ENCODE measurements at places on chromosomes 7 and 10.
A peak's percentile ranks its signal among the peaks of the same experiment; 100 is the strongest.

GRCh38 chr10:109846832-109847231 lies 76.5 kb downstream of the XPNPEP1 start:
- no peak for DNase-seq

- no peak for DNase-seq
Measured at GRCh38 chr7:46109437-46109836, 188.4 kb upstream of the IGFBP3 start.

DNA sequence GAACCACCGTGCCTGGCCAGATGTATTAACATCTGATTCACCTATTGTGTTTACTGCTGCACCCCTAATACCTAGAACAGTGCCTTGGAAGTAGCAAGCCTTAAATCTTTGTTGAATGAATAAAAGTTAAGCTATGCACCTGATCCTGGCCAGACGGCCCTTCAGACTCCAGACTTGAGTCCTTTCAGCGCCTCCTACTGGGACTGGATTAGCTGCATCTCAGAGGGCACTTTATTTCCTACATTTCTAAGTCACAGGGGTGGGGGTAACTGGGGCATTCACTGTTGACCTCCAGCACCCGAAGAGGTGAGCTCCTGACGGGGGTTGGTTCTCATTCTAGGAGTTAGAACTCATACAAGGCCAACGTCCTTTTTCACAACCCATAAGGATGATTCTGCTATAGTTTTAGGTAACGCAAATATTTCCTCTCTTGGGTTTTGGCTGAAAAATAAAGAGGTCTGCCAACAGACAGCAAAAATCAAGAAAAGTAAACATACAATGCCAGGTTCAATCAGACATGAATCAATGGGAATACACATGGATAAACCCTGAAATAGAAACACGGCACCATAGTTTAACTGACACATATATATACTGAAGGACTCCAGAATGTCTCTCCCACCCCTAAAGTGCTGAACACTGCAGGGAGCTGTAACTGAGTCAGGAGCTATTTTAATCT lies 48.0 kb upstream of the DLG5 start:
- no peak for DNase-seq

DNA sequence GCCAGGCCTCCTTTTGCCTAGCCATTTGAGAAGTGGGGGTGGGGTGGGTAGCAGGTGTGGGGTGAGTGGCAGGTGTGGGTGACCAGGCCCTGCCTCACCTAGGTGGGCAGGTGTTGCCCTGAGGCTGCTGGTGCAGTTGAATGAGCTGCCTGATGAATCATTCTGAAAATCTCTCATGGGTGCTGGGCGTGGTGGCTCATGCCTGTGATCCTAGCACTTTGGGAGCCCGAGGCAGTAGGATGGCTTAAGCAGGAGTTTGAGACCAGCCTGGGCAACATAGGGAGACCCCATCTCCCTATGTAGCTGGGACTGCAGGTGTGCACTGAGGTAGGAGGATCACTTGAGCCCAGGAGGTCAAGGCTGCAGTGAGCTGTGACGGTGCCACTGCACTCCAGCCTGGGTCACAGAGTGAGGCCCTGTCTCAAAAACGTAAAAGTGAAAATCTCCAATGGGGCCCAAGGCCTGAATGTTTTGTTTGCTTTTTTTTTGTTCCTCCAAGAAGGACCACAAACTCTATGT lies 17.7 kb downstream of the TSPAN14 start:
- DNase-seq: no peak

GRCh38 chr7:91112902-91113341 lies 151.3 kb upstream of the FZD1 start:
- DNase-seq: no peak

DNA sequence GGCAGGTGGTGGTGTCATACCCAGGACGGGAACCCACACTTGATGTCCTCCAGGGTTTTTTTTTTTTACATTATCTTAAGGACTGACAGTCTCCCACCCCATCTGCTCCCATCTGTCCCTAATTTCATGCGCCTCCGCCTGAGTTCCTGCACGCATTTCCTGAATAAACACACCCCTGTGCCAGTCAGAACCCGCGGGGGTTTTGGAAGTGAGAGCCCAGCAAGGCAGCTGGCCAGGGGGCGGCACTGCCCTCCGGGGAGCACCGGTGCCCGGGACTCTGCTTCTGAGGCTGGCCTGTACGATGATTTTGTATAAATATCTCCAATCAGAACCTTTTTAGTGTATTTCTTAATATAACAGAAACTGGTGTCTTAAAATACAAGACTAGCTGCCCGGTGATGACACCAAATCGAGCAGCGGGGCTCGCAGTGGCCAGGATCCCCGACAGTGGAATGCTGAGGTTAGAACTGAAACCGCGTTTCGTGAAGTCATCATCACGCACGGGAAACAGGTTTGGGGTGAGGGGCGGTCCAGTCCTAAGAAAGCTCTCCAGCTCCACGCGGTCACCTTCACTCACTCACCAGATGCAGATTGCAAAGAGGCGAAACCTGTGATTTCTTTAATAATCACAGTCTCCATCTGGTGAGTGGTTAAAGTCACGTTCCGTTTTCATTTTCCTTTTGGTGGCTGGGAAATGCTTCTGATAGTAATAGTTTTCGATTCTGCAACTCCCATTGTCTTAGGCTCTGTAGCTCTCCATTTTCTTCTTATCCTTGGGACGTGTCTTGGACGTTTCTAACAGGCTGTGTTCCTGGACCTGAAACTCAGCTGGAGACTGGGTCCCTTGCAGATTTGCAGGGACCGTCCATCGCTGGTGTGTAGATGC lies 19.7 kb downstream of the BNIP3 start:
- no peak for DNase-seq

DNA sequence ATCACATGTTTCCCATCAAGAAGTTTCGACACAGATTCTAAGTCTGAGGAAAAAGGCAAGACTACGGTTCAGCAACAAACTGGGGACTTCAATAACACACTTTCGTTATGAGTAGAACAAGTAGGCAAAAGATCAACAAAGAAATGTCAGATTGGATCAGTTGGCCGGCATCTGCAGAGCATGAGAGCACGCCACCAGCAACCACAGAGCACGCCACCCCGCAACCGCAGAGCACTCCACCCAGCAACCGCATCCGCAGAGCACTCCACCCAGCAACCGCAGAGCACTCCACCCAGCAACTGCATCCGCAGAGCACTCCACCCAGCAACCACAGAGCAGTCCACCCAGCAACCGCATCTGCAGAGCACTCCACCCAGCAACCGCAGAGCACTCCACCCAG lies 89.7 kb upstream of the FAM20C start:
- DNase-seq: no peak

GRCh38 chr7:123823898-123824753 lies 20.8 kb upstream of the HYAL4 start:
- DNase-seq: no peak

GRCh38 chr10:80187465-80188409 lies 17.6 kb downstream of the ANXA11 start:
- no peak for DNase-seq

DNA sequence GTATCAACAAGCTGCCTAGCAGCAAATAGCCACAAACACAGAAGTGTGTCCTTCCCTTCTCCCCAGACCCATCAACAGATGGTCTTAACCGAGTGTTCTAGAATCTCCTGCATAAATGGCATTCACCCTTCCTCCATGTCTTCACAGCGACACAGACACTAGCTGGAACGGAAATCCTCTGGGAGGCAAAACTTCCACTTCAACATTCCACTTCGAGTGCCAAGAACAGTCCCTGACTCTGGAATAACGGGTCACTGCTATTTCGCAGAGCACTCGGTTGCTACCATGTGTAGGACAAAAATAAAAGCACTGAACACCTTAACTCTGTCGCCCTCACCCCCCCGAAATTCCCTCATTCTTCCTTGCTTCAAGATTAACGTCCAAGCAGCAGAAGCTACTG lies 65.1 kb downstream of the SFMBT2 start:
- no peak for DNase-seq

- DNase-seq: no peak
Measured at GRCh38 chr7:132942701-132943100, 139.2 kb downstream of the CHCHD3 start.

DNA sequence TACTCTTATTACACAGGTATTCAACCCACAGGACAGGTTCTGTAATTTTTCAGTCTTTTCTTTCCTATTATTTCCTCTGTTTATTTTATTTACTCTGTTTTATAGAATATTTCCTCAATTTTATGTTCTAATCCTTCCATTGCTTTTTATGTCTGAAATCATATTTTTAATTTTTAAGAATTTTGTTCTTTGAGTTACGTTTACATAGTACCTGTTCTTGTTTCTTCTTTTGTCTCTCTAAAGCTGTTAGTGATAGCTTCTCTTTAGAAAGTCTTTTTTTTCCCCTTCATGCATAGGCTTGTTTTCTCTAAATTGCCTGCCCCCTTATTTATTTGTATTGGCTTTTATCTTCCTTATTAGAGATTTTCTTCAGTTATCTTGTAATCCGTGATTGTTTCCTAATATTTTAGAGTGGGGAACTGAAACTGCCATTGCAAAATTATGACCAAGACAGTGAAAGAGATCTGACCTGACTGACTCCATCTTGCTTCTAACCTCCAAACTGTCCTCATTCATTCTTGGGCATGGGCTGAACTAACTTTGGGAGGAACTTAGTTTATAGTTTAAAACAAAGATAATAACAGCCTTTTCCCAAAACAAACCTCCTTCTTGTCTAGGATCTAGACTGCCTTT lies 187.6 kb downstream of the PFKFB3 start:
- no peak for DNase-seq

- DNase-seq: no peak
Measured at GRCh38 chr7:28718055-28718481, 240.1 kb downstream of the TRIL start.

DNA sequence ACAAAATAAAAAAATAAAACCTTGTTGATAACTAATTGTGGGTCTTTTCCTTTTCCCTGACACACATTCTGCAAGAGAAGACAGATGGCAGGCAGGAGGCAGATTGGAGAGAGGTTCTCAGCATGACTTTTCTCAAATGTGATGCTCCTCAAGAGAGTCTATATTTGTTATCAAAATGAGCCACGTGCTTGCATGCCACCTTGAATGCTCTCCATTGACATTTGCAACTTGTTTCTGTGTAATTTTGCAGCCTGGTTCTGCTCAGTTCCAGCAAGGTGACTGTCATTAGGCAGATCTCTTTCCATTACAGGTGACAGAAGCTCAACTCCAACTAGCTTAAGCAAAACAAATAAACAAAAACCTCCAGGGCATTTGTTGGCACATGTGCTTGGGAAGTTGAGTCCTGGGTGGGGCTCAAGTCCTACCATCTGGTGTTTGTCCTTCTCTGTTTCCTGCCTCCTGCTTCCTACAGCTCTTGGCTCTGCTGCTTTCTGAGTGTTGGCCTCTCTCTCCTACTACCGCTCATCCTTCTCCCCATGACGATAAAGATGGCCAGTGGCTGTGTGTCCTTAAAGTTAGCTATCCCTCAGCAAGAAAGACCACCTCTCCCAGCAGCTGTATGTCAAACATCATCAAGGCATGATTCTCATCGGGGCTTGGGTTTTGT lies 56.7 kb downstream of the GRK5 start:
- no peak for DNase-seq

DNA sequence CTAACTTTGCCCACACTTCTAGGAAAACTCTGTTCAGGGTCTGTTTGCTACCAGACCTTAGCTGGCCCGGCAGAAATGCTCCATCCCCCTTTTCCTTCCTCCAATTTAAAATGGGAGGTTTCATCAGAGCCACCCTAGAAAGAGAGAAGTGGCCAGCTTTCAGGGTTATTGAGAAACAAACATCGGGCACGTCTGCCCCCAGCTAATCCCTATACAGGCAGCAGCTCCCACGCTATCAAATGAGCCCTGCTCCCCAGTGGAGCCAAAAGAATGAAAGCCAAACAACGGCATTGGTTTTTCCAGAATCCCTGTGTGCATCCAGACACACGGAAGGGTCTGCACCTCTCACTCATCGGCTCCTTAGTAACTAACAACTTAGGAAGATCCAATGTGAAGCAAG lies 132.5 kb downstream of the GRID1 start:
- no peak for DNase-seq

- no peak for DNase-seq
Measured at GRCh38 chr7:713139-713457, 13.4 kb upstream of the DNAAF5 start.

GRCh38 chr10:70132098-70133029 lies at the start of gene AIFM2:
Gene AIFM2 (minus strand): TSS chr10:70132825. CDS start chr10:70124084, 8,741 bp downstream.
- peak; percentile 38 for DNase-seq

DNA sequence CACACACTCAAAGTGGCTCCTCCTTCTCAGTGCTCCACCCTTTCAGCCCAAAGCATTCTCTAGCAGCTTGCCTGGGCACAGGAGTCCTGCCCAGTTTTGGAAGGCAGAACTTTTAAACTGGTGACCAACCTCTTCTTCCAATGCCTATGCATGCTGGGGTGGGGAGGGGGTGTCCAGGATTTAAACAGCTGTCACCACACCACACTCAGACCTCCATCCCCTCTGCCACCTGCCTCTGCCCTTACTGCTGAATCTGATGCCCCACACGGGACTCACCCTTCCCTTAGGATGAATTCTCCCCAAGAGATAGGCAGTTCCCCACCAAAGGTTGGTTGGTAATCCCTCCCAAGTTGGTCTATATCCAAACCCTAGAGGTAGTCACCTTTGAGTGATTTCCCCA lies 50.2 kb downstream of the FRMPD2 start:
- no peak for DNase-seq
